Activated naive CD8-positive, alpha-beta T cell treated with anti-CD3 and anti-CD28 coated beads for 36 hours (primary cell): ENCODE measurements at places on chromosomes 16 and 17.

DNA sequence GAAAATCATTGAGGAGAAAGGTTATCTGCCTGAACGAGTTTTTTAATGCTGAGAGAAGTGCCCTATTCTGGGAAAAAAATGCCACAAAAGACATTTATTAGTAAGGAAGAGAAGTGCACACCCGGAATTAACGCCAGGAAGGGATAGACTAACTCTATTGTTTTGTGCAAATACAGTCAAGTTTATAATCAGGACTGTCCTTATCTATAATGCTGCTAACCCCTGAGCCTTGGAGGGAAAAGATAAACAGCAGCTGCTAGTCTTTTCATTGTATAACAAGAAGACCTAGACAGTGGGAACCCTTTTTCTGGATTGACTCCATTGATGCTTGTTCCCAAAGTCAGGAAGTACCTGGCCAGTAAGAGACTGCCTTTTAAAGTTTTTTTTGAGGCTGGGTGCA, 26.5 kb downstream of the BCAS3 start:
- no peaks in the 10 kb centered on the region for H3K4me1 ChIP-seq
- no peak overlapping the region for H3K27ac ChIP-seq
- H3K36me3 ChIP-seq, result no peaks in the 10 kb centered on the region
- no peak overlapping the region for H3K4me3 ChIP-seq

DNA sequence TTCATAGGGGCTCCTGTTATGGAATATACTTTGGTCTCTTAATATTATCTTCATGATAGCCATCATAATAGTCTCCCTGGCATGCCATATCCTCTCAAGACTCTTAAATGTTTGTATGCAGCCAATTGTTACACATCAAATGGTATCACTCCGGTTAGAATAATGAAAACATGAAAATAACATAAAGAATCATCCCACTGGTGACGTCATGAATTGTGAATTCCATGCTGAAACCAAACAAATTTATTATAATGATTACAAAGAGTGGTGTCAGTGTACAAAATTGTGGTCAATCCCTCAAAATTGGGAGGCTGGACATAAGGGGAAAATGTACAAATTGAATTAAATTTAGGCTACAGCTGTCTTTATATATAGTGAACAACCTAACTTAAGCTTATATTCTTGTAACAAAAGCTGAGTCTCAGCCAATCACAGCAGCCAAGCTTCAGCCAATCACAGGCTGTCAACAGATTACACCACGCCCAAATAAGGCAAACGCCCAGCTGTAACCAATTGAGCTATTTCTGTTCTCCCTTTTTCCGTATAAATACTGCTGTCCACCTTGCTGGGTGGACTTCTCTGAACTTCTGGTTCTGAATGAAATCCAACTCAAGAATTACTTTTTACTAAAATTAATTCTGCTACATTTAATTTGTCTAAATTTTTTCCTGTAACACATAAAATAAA, 156.1 kb downstream of the CHD9NB start:
- H3K27ac ChIP-seq, result no peak overlapping the region
- peaks cover 23% of the 10 kb centered on the region for H3K27me3 ChIP-seq
- H3K4me3 ChIP-seq, result no peak overlapping the region
- DNase-seq, result no peak
- H3K36me3 ChIP-seq, result no peaks in the 10 kb centered on the region

- no peak overlapping the region for H3K27ac ChIP-seq
- H3K36me3 ChIP-seq, result no peaks in the 10 kb centered on the region
- no peak for DNase-seq
- H3K4me1 ChIP-seq, result peaks cover 4% of the 10 kb centered on the region
- no peak overlapping the region for H3K4me3 ChIP-seq
Measured at GRCh38 chr17:4587803-4588202, 3.5 kb downstream of the SMTNL2 start.

DNA sequence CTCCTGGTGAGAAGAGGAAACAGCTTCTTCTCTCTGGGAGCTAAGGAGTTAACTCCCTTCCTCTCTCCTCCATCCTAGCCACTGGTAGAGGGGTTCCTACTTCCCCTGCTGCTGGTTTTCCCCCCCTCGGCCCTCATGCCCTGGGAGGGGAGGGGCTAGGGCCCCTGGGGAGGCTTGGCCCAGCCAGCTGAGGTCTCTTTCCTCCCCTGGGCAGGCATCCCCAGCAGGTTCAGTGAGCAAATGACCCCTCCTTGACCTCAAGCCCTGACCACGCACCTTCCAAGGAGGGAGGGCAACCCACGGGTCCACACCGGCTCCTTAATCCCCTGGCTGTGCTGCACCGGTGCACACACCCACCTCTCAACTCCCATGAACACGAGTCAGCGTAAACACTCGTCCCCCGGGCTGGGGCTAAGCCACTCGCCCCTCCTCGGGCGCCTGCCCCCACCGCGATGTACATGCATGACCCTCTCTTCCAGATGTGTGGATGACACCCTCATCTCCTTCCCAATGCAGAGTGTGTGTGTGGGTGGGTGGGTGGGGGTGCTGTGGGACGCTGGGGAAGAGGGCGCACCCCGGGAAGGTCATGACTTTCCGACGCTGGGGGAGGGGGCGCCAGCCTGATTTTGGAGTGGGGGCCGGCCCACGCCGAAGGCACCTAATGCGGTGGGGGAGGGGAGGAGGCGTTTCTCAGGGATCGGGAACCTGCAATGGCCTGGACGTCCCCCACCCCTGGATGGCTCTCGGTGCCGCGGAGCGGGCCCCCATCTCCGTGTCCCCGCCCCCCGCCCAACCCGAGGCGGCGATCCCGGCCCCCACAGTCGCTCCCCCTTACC, 33.7 kb downstream of the SRCIN1 start:
- DNase-seq, result no peak
- peaks cover 6% of the 10 kb centered on the region for H3K4me1 ChIP-seq
- H3K36me3 ChIP-seq, result no peaks in the 10 kb centered on the region
- no peak overlapping the region for H3K27ac ChIP-seq
- peaks cover 92% of the 10 kb centered on the region for H3K27me3 ChIP-seq

DNA sequence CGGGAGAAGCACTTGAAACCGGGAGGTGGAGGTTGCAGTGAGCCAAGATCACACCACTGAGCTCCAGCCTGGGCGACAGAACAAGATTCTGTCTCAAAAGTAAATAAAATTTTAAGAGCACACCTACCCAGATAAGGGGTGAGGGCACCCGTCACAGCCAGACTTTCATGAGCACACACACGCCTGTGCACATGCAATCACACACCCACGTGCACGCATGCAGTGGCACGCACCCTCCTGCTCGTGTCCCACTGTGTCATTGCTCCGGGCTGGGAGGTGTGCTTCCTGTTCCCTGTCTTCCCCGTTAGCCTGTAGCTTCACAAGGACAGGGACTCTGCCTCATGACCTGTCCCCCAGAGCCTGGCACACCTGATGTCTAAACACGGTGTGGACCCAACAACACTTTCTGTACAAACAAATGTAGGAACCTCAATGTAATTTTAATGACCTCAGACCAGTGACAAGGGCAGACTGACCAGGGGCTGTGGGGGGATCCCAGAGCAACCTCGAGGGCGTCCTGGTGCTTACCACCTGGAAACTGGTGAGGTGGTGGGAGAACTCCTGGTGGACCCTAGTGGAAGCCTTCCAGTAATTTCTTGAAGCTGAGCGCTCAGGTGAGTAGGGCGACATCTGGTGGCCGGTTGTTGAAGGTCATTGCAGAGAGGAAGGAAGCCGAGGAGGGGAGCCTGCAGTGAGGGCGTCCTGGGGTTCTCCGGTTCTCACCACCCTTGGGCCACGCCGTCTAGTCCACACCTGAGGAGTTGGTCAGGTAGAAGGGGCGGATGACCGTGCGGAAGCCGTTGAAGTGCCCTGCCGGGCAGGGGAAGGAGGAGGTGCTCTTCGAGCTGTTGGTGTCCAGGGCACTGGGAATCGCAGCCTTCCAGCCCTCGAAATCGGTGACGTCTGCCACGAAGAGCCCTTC, 8.6 kb downstream of the LGALS3BP start:
- no peak overlapping the region for H3K4me3 ChIP-seq
- H3K36me3 ChIP-seq, result peaks cover 3% of the 10 kb centered on the region
- peak; percentile 68 for DNase-seq
- peaks cover 6% of the 10 kb centered on the region for H3K4me1 ChIP-seq

- no peaks in the 10 kb centered on the region for H3K4me1 ChIP-seq
- no peak for DNase-seq
- no peaks in the 10 kb centered on the region for H3K27me3 ChIP-seq
- no peak overlapping the region for H3K4me3 ChIP-seq
- no peaks in the 10 kb centered on the region for H3K36me3 ChIP-seq
Measured at GRCh38 chr16:84278968-84279367, 15.7 kb upstream of the WFDC1 start.

DNA sequence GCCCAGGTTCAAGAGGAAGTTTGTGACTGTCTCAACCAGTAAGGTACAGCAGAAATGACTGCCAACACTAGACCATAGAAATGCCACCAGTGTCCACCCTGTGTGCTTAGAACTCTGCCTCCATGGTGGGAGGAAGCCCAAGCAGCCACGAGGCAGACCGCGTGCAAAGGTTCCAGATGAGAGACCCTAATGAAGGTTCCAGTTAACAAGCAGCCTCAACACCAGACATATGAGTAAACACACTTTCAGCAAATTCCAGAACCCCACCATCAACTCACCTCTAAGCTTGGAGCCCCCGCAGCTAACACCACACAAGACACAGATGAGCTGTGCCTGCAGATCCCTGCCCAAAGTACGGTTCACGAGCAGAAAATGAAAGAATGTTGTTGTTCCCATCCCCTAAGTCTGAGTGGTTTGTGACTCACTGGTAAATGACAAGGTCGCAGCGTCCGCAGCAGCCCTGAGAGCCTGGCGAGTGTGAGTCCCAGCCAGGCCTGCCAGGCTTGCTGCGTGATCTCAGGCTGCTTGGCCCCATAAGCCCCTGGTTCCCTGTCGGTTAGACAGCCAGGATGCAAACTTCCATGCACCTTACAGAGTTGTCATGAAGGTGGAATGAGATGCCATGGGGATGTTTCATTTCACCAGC, 193.7 kb downstream of the C16orf95 start:
- no peaks in the 10 kb centered on the region for H3K36me3 ChIP-seq
- no peak for DNase-seq
- no peak overlapping the region for H3K27ac ChIP-seq
- no peak overlapping the region for H3K4me3 ChIP-seq
- no peaks in the 10 kb centered on the region for H3K4me1 ChIP-seq

- H3K4me1 ChIP-seq, result peaks cover 9% of the 10 kb centered on the region
- H3K4me3 ChIP-seq, result no peak overlapping the region
- H3K27me3 ChIP-seq, result peaks cover 28% of the 10 kb centered on the region
- DNase-seq, result no peak
- no peak overlapping the region for H3K27ac ChIP-seq
Measured at GRCh38 chr16:83954577-83955016, 1.6 kb downstream of the OSGIN1 start.

GRCh38 chr16:2040041-2040786, 7.4 kb downstream of the NTHL1 start:
- H3K27me3 ChIP-seq, result no peaks in the 10 kb centered on the region
- no peak for DNase-seq
- no peaks in the 10 kb centered on the region for H3K36me3 ChIP-seq

GRCh38 chr17:67434061-67434525, 57.0 kb downstream of the PITPNC1 start:
- peaks cover 8% of the 10 kb centered on the region for H3K36me3 ChIP-seq
- peak; percentile 56 for DNase-seq
- peaks cover 87% of the 10 kb centered on the region for H3K4me1 ChIP-seq
- H3K4me3 ChIP-seq, result peak overlapping the region; percentile 32
- no peaks in the 10 kb centered on the region for H3K27me3 ChIP-seq
- peak overlapping the region; percentile 94 for H3K27ac ChIP-seq

DNA sequence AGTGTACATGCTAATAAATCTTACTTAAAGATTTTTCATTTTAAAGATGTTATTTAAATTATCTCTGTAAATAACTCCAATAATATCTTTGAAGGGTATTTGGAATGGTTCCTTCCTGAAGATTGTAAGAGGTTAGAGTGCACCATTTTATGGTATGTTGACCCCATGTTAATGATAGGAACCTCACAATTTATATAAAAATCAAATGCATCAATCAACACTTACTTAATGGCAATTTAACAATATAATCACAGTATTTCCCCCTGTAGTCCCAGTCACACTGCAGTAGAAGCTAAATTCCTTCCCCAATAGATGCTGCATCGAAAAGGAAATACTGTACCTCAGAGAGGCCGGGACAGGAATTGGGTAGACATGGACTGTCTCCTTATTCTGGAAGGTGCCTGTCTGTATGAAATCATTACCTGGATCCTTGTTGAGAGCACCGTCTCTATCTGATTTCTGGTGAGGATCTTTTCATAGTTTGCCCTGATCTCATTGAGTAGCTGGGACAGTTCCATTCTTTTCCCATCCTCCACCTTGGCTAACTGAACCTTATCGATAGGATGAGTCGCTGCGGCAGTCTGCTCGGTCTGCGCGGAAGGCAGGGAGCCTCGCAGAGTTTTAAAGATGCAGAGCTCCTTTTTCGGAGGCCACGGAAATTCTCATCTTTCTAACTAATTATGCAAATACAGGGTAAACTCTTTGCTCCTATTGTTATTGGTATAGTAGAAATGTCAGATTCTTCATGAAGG, at the start of gene KRT222:
Gene KRT222 (minus strand): TSS at position 596 of the 752 bp plus-strand sequence. CDS start 78 bp downstream, at position 518.
- no peak within 1 kb of the TSS for H3K27ac ChIP-seq
- peak within 1 kb of the TSS; percentile 55 for H3K4me3 ChIP-seq
- H3K27me3 ChIP-seq, result peaks cover 32% of the 10 kb centered on the region
- no peak for DNase-seq
- H3K4me1 ChIP-seq, result peaks cover 10% of the 10 kb centered on the region
- no peaks in the 10 kb centered on the region for H3K36me3 ChIP-seq

DNA sequence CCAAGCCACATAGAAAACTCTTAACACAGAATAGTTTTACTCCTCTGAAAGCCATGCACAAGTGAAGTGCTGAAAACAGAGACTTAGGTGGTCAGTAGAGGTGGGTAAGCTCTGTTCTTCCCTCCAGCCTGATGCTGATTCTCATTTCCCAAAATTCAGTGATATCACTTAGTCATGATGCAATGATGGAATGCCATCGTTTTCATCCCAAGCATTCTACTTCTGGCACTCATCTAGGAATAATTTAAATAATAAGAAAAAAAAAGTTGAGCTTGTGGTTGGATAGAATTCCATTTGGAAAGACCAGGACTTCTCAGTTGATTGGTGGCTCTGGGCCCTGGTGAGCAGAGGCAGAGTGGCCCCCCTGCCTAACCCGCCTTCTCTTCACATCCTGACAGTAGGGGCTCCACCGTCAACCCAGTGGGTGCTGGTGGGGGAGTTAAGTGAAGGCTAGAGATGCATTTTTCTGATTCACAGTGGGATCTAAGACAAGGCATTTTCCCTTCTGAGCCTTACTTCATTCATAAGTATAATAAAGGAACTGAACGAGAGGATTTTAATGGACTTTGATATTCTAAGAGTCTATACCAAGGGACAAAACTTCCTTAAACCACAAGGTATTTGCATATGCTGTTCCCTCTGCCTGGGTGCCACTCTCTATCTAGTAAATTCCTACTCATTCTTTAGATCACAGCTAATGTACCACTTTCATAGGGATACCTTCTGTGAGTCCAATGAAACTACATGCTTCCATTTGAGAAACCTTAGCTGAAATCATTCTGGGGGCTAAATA, 310.3 kb upstream of the DYNLRB2 start:
- H3K27me3 ChIP-seq, result no peaks in the 10 kb centered on the region
- no peak overlapping the region for H3K27ac ChIP-seq
- H3K36me3 ChIP-seq, result no peaks in the 10 kb centered on the region
- no peak overlapping the region for H3K4me3 ChIP-seq
